Activated CD4-positive, alpha-beta T cell treated with anti-CD3 and anti-CD28 coated beads, Interleukin-2, amount 50 U/mL, for 16 hours (primary cell): ENCODE measurements at places on chromosomes 16 and 17.

GRCh38 chr17:75146592-75146991 is 7.7 kb downstream of the JPT1 start:
- DNase-seq, result no peak

- no peak for DNase-seq
Observed at GRCh38 chr16:74736531-74737157, 36.0 kb upstream of the MLKL start.

DNA sequence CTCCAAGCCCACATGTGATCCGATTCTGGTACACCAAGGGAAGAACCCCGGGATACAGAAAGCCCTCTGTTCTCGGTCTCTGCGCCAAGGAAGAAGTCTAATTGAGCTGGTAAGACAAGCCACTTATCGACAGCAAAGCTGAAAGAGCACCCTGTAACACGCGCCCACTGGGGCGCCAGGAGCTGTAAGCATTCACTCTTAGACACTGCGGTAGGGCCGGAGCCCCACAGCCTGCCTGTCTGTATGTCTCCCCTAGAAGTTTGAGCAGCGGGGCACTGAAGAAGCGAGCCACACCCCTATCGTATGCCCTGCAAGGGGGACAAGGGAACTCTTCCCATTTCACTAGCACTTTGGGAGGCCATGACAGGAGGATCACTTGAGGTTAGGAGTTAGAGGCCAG is 27.0 kb upstream of the MEIOC start:
- DNase-seq, result no peak

DNA sequence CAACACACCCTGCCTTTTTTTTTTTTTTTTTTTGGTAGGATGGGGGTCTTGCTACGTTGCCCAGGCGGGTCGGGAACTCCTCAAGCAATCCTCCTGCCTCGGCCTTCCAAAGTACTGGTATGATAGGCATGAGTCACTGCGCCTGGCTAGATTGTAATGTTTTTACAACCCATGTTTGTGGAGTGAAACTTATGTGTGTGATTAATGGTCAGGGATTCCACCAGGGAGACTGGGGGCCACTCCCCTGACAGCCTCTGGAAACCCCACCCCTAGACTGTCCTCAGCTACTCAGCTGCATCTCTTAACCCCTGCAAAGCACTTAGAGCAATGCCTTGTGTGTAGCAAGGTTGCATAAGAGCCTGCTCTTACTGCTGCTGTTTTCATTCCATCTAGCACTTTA is 220.5 kb downstream of the PARN start:
- DNase-seq, result no peak

GRCh38 chr17:3730881-3731429 is 7.3 kb downstream of the HASPIN start:
- DNase-seq, result no peak

DNA sequence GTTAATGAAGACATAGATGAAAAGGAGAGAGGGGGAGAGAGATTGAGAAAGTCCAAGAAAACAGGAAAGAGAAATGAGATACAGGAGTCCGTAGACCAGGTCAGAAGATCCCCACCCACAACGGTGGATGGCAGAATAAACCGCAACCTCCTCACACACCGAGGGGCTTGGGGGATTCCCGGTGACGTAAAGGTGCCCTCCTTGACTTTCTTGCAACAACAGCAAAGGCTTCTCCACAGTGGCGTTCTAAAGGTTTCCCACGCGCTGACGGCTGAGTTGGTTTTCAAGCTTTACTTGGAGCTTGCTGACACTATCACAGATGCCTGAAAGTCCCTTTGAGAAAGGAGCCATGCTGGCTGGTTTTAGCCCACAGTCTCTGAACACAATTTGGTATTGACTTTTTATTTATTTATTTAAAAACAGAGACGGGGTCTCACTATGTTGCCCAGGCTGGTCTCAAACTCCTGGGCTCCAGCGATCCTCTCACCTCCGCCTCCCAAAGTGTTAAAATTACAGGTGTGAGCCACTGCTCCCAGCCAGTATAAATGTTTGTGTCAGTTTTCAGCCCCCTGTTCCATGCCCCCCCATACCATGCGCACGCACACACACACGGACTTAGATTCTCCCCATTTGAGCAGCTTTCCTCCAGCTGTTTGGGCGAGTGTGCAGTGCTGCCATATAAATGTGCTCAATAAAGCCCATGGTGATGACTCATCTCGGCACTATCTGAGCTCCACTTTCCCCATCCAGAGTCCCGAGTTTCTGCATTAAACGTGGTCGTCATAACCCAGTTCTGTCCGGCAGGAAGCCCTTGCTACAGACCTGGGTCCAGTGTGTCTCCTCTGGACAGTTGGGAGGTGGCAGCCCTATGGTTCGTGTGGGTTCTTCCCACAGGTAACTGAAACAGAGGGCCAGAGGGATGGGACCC is 33.0 kb upstream of the SEC14L1 start:
- DNase-seq, result no peak

DNA sequence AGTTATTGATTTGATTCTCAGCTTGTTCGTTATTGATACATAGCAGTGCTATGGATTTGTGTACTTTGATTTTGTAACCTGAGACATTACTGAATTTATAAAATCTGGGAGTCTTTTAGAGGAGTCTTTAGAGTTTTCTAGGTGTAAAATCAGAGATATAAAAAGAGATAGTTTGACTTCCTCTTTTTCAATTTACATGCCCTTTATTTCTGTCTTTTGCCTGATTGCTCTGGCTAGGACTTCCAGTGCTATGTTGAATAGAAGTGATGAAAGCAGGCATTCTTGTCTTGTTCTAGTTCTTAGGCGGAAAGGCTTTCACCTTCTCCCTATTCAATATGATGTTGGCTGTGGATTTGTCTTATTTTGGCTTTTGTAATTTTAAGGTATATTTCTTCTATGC is 106.2 kb downstream of the PHKB start:
- DNase-seq, result no peak

- no peak for DNase-seq
Observed at GRCh38 chr16:65959983-65960382, 406.5 kb upstream of the CDH5 start.
